H4 (cell line): ENCODE measurements at places on chromosomes 4 and X. TPM values are rescaled to one million over a fixed set of nuclear protein-coding genes. Genes with fewer than 3 reads are reported as not detected.

DNA sequence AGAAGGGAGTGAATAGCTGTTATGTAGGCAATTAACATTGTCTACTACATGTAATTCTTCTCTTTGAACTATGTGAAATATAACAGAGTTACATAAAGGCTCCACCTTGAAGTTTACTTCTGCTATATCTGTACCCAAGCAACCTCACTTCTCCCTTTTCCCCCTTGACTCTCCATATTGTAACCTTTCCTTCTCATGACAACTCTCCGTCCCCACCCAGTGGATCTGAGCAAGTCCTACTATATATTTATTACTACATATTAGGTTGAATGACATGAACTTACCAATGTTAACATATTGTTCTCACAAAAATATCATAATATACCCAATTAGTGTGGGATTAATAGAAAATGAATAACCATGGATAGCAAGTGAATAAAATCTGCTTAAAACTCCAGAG, 93.2 kb upstream of the ATP8A1 start:
- DNase-seq, result no peak

DNA sequence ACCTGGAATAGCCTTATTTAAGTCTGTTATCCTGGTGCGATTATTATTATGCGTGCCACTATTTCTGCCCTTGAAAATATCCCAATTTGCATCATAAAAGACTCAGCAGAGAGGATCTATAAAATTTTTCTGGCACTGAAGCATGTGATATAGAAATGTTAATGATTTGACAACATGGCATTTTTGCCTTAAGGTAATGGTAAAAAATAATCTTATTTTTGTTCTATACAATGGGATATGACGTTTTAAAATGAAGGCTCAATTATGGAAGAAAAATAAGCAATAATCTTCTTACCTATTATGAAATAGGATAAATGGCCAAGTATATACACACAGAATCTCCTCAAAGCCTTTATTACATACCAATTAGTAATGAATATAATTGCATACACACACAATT, 113.5 kb downstream of the PDGFC start:
- DNase-seq, result no peak

The FAM9C gene
- not detected in 2 replicates for total RNA-seq

The SAGE1 gene
- total RNA-seq, result not detected in 2 replicates

- DNase-seq, result no peak
Measured at GRCh38 chrX:139298437-139298836, 232.1 kb upstream of the F9 start.

The NXF2 gene
- 0.15 TPM in 1 of 2 replicates, not detected in the other for total RNA-seq

DNA sequence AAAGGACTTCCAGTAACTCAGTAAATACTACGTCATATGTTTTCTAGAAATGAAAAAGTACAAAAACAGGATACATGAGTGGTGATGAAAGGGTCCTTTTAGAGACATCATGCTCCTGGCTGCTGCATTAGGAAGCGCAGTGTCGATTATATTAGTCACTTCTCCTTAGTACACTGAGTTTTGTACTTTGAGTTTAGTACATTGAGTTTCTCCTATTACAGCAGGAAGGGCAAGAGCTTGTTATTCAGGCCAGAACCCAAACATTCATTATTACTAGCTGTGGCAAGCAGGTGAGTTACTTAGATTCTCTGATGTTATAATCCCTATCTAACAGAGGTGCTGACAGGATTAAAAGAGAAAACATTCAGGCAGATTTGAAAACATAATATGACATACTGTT, 21.3 kb downstream of the RPGR start:
- no peak for DNase-seq

GRCh38 chr4:165059386-165059785, 5.7 kb downstream of the TRIM75 start:
- no peak for DNase-seq
